Esophagus squamous epithelium (tissue), 5 donors: ENCODE measurements at places on chromosomes 6 and 20.

- DNase-seq = no peak
- no peak overlapping the region for H3K27ac ChIP-seq
- no peaks in the 10 kb centered on the region for H3K27me3 ChIP-seq
- no peak overlapping the region for H3K4me3 ChIP-seq
- no peaks in the 10 kb centered on the region for H3K36me3 ChIP-seq
- no peaks in the 10 kb centered on the region for H3K4me1 ChIP-seq
Measured at GRCh38 chr20:9999645-10000044, 35.1 kb upstream of the ANKEF1 start.

GRCh38 chr6:16660157-16660497 lies 101.1 kb downstream of the ATXN1 start:
- DNase-seq = no peak
- no peak overlapping the region for H3K27ac ChIP-seq
- H3K4me3 ChIP-seq = no peak overlapping the region
- H3K36me3 ChIP-seq = peaks cover 41% of the 10 kb centered on the region

GRCh38 chr6:91330896-91331295 lies 744.0 kb upstream of the MAP3K7 start:
- no peaks in the 10 kb centered on the region for H3K36me3 ChIP-seq
- no peaks in the 10 kb centered on the region for H3K27me3 ChIP-seq
- H3K4me3 ChIP-seq = no peak overlapping the region
- no peaks in the 10 kb centered on the region for H3K4me1 ChIP-seq
- no peak for DNase-seq

DNA sequence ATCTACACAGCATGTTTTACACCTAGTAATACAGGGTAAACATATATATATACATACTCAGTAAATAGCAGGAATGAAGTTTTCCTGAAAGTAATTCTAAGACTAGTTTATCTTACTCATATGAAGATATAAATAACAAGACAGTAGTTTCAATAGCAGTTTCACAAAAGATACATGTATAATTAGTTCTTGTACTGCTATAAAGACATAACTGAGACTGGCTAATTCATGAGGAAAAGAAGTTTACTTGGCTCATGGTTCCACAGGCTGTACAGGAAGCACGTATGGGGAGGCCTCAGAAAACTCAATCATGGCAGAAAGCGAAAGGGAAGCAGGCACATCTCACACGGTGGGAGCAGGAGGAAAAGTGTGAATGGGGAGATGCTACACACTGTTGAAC lies 16.9 kb downstream of the RARS2 start:
- no peak overlapping the region for H3K27ac ChIP-seq
- H3K4me1 ChIP-seq = peaks cover 6% of the 10 kb centered on the region
- no peak for DNase-seq
- H3K27me3 ChIP-seq = no peaks in the 10 kb centered on the region
- H3K4me3 ChIP-seq = no peak overlapping the region

GRCh38 chr6:131897621-131898020 lies 53.6 kb downstream of the CCN2 start:
- no peaks in the 10 kb centered on the region for H3K36me3 ChIP-seq
- H3K4me1 ChIP-seq = no peaks in the 10 kb centered on the region
- H3K27me3 ChIP-seq = no peaks in the 10 kb centered on the region
- no peak for DNase-seq

DNA sequence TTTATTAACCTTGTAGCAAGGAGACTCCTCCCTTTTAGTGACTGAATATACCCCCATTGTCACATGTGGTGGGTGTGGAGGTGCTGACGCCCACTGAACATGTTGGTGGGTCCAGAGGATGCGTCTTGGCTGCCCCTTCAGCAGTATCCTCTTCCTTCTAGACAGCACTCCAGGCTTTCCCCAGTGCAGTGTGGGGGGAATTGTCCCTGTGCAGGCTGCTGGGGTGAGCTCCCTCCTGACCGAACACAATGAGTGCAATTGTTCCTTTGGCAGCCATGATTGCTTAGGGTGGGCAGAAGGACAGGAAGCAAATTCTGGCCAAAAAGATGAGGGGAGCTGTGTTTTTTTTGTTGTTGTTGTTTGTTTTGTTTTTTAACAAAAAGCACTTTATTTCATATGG lies 209.3 kb upstream of the PDE10A start:
- H3K36me3 ChIP-seq = no peaks in the 10 kb centered on the region
- no peaks in the 10 kb centered on the region for H3K27me3 ChIP-seq
- no peak for DNase-seq
- H3K4me3 ChIP-seq = no peak overlapping the region
- H3K27ac ChIP-seq = no peak overlapping the region

- peaks cover 6% of the 10 kb centered on the region for H3K4me1 ChIP-seq
- H3K4me3 ChIP-seq = no peak overlapping the region
- no peak overlapping the region for H3K27ac ChIP-seq
Measured at GRCh38 chr20:13353261-13353945, 132.3 kb downstream of the ISM1 start.

DNA sequence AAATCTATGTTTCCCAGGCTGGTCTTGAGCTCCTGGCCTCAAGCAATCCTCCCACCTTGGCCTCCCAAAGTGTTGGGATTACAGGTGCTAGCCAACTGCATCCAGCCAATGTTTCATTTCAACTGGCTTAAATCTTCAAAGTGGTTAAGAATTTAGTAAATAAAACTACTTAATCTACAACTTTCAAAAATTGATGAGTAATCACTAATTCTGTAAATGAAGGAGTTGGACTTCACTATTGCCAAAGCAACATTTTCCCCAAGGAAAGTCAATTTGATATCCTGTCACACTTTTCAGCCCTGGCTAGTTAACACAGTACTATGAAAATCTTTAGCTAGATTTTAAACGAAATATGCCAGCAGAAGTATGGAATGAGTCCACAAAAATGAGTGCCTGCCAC lies 3.8 kb downstream of the TOMM6 start:
- H3K4me1 ChIP-seq = peaks cover 8% of the 10 kb centered on the region
- H3K27ac ChIP-seq = no peak overlapping the region
- H3K36me3 ChIP-seq = peaks cover 15% of the 10 kb centered on the region
- no peak overlapping the region for H3K4me3 ChIP-seq
- DNase-seq = no peak

DNA sequence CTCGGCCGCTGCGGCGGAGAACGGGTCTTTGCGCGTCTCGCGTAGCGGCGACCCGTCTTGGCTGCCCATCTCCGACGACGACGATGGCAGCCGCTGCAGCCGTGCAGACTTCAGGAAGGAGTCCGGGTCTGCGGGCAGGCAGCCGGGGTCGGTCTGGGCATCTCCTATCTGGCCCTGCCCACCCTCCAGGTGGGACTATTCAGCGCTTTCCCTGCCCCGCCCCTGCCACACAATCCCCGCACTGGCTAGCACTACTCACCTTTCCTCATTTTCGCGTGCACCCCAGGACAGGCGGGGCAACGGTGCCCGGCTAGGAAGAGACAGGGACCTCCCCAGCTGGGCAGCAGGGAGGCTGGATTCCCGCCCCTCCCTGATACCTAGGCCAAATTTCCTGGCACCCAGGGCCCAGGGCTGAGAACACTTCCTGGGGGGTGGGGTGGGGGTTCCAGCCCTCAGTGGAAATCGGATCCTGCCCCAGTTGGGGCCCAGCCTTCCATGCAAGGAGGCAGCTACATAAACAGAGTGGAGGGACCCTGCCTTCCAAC lies 9.2 kb downstream of the GGT7 start:
- no peak for DNase-seq
- H3K4me3 ChIP-seq = no peak overlapping the region
- H3K4me1 ChIP-seq = peaks cover 9% of the 10 kb centered on the region
- no peaks in the 10 kb centered on the region for H3K27me3 ChIP-seq
- no peaks in the 10 kb centered on the region for H3K36me3 ChIP-seq

- no peak overlapping the region for H3K27ac ChIP-seq
- no peak overlapping the region for H3K4me3 ChIP-seq
- no peaks in the 10 kb centered on the region for H3K27me3 ChIP-seq
- DNase-seq = no peak
- no peaks in the 10 kb centered on the region for H3K36me3 ChIP-seq
Measured at GRCh38 chr6:154555073-154555677, 44.7 kb upstream of the CNKSR3 start.

DNA sequence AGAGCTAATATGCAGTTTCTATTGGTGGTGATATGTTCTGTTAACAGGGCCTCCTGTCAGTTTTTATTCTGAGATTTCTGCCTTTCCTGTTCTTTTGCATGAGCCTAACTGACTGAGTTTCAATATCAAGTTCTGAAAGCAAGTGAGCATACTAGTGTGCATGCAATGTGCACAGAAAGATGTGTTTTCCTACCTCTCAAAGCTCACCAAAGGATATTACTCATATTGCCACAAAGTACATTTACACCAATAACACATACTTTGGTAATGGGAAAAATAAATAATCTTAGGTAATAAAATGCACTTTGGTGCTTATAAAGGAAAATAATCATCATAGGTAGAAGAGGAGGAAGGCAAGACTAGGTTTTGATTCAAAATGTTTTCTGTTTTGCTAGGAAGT lies 195.0 kb downstream of the KHDC1L start:
- H3K36me3 ChIP-seq = no peaks in the 10 kb centered on the region
- H3K27ac ChIP-seq = no peak overlapping the region
- no peaks in the 10 kb centered on the region for H3K27me3 ChIP-seq
- H3K4me1 ChIP-seq = peaks cover 9% of the 10 kb centered on the region

GRCh38 chr6:161361529-161361928 lies 87.7 kb upstream of the AGPAT4 start:
- H3K27me3 ChIP-seq = no peaks in the 10 kb centered on the region
- H3K4me1 ChIP-seq = no peaks in the 10 kb centered on the region
- no peak overlapping the region for H3K27ac ChIP-seq
- H3K4me3 ChIP-seq = no peak overlapping the region
- DNase-seq = no peak

- H3K27ac ChIP-seq = no peak overlapping the region
- DNase-seq = no peak
- H3K4me1 ChIP-seq = peaks cover 3% of the 10 kb centered on the region
- H3K4me3 ChIP-seq = no peak overlapping the region
Measured at GRCh38 chr20:31536575-31536974, 22.3 kb downstream of the HM13 start.

GRCh38 chr20:1964659-1965405 lies 29.0 kb downstream of the PDYN start:
- H3K27me3 ChIP-seq = no peaks in the 10 kb centered on the region
- H3K36me3 ChIP-seq = no peaks in the 10 kb centered on the region
- no peak overlapping the region for H3K27ac ChIP-seq
- peaks cover 13% of the 10 kb centered on the region for H3K4me1 ChIP-seq
- DNase-seq = no peak

DNA sequence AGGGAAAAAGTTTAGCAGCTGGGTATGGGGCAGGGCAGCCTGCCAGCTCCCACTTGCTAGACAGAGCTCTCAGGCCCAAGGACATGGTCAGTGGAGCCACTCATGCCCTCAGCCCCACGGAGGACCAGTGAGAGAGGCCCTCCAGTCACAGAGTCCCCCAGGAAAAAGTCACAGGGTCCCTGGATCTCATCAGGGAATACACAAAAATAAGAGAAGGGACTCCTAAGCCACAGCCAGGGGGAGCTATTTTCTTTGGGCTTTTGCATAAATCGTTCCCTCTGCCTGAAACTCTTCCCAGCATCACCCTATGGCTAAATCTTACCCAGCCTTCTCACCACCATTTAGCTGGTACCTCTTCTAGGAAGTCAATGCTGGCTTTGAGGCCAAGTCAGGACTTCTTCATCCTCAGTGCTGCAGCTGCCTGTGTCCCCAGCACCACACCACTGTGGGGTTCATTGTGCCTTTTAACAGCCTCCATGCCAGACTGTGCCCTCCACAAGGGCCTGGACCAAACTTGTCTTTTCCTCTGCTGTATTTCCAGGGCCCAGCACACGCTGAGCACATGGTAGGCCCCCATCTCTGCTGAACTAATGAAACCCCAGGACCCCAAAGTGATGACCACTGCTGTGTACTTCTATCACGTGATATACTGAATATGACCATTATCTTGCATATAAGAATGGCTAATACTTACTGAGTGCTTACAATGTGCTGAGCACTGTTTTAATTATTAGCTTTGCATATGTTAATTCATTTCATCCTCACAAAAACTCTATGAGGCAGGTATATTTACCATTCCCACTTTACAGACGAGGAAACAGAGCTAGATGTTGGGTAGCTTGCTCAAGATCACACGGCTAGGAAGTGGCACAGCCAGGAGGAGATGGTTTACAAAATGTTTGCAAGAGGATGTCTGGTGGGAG lies 2.0 kb downstream of the ZNF335 start:
- H3K36me3 ChIP-seq = peaks cover 48% of the 10 kb centered on the region
- no peak for DNase-seq
- H3K27ac ChIP-seq = peak overlapping the region; percentile 99
- no peaks in the 10 kb centered on the region for H3K27me3 ChIP-seq
- H3K4me1 ChIP-seq = peaks cover 22% of the 10 kb centered on the region

- no peak for DNase-seq
- no peaks in the 10 kb centered on the region for H3K27me3 ChIP-seq
- no peak overlapping the region for H3K4me3 ChIP-seq
- H3K4me1 ChIP-seq = no peaks in the 10 kb centered on the region
- no peak overlapping the region for H3K27ac ChIP-seq
Measured at GRCh38 chr6:43820486-43820885, 50.5 kb downstream of the VEGFA start.
